ENCODE measurements at places on chromosomes 12 and 14.
A peak's percentile ranks its signal among the peaks of the same experiment; 100 is the strongest.

- no peak overlapping the region for H3K27ac ChIP-seq
- DNase-seq = no peak
- no peak overlapping the region for H3K4me3 ChIP-seq
- no peaks in the 10 kb centered on the region for H3K27me3 ChIP-seq
- H3K4me1 ChIP-seq = peaks cover 9% of the 10 kb centered on the region
These were observed 43.7 kb downstream of the PPP1R13B start for GRCh38 chr14:103803661-103804060.

DNA sequence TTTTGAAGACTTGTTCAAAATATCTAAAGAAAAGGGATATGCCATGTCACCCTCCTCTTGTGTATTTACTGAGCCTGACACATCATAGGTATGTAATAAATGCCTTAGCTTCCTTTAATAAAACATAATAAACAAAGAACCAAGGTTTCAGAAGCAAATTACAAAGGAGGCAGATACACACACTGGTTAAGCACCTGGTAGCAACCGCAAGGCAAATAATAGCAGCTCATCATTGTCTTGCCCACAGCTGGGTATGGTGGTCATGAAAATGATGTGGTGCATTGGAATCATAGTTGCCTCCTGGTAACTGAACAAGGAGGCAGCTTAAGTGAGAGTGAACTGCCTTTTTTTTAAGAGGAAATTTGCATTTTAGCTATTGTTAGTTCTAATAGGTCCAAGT lies 39.0 kb downstream of the PAX9 start:
- H3K4me1 ChIP-seq = no peaks in the 10 kb centered on the region
- H3K36me3 ChIP-seq = no peaks in the 10 kb centered on the region
- no peaks in the 10 kb centered on the region for H3K27me3 ChIP-seq
- no peak for DNase-seq
- H3K4me3 ChIP-seq = no peak overlapping the region

DNA sequence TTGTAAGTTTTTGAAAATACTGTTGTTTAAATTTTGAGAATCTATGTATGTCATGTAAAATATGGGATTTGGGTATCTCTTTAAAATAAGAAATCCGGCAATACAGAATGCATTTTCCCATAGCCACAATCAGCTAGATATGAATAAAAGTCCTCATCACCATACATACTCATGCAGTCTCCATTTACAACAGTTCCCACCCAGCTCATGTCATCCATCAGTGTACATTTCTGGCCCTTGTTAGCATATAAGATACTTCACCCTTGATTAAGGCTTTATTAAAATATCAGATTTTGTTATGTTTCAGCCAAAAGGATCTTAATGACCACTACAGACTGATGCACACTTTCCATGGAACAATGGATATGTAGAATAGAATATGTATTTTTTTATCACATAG lies 218.0 kb downstream of the DPY19L2 start:
- H3K27me3 ChIP-seq = no peaks in the 10 kb centered on the region
- H3K4me3 ChIP-seq = no peak overlapping the region
- H3K27ac ChIP-seq = no peak overlapping the region

DNA sequence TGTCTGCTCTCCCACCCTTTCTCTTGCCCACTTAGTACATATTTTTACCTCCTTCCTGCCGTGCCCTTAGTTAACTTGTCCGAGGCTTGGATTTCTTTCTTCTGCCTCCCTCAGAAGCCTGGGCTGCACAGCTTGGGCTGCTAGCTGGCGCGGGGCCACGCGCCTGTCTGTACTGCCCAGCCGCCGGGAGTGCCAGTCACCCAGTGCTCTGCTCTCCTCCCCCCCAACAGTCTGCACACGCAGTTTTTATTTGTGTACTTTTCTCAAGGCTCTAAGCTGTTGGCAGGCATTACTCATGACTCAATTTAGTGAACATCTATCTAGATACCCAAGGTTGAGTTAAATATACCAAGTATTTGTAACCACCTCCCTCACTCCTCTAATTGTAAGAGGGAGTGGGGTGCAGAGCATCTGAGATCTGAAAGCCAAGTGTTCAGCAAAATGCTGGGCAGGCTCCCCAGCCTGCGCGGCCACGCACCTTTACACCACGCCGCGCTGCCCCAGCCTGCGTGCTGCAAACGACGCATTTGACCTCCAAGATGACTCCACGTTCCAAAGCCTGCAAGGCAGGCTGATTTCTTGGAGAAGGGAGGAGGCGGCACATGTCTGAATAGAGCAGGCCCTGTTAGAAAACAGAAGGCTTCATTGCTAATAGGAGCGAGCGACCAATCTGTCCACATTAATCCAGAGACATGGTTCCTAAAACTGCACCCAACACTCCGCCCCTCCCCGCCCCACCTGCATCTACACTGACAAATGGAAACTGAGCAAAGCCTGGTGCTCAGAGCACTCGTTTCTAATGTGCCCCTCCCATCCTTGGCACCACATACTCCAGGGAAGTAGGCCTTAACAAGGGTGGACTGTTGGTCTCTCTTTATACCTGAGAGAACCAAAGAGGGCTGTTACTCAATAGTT lies 18.2 kb upstream of the CACNA2D4 start:
- H3K27me3 ChIP-seq = no peaks in the 10 kb centered on the region
- H3K36me3 ChIP-seq = peaks cover 14% of the 10 kb centered on the region
- H3K4me3 ChIP-seq = no peak overlapping the region
- peaks cover 13% of the 10 kb centered on the region for H3K4me1 ChIP-seq
- DNase-seq = no peak

DNA sequence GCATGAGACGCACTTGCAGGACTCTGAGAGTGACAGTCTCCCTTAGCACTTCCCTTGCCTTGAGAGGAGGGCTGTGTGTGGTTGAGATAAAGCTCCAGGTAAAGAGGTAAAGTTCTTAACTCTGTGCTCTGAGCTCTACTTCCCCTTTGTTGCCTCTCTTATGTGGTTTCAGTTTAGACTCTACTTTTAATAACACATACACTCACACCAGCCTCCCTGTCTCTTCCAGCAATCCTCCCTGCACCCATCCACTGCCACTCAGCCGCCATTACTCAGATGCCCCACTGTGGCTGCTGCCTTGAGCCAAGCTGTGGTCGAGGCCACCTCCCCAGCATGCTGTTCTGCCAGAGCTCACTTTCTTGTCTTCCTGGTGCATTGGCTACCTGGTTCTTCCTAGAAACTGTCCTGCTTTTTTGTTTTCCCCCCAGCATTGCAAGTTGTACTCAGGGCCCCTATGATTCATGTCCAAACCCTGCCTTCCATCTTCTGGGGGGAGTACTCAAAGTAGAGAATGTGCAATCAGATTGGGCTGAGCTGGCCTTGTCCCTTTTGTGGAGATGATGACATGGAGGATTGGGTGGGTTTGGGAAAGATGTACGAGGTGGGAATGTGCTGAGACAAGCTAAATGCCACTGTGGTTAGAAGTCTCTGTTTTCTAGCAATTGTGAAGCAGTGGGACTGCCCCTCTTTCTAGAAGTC lies 115.5 kb upstream of the PARP11 start:
- no peak for DNase-seq
- peaks cover 12% of the 10 kb centered on the region for H3K4me1 ChIP-seq
- peaks cover 38% of the 10 kb centered on the region for H3K27me3 ChIP-seq
- H3K36me3 ChIP-seq = no peaks in the 10 kb centered on the region

DNA sequence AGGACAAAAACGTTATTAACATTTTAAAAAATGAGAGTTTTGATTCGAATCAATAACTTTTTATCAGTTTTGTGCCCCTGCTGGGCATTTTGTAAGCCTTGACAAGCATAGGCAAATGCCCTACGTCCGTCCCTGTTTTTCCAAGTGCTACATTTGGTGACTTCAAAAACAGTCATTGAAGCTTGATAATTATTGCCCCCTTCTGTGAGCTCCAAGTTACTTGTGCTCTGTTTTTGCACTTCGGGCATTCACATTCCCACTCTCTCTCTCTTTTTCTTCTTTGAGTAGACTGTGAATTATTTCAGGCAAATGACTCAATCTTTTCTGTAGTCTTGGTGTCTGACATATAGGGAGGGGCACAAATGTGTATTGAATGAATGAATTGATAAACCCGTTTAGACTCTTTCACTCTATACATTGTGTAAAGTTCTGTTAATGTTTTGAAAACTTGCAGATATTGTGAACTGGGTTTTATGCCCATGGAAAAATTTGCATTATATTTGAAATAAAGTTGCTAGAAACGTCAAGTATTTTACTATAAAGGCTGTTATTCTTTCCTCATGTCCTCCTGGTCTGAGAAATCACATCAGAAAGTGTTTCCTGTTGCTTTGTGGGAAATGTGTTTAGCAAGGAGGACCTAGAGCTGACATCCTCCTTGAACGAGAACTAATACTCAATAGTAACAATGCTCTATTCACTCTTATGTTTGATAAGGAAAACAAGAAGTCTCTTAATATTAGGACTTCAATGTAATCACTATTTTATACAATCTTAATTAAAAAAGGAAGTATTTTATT lies 1.4 kb downstream of the APAF1 start:
- no peak for DNase-seq
- H3K27ac ChIP-seq = peak overlapping the region; percentile 94
- peak overlapping the region; percentile 99 for H3K4me3 ChIP-seq
- peaks cover 31% of the 10 kb centered on the region for H3K36me3 ChIP-seq
- no peaks in the 10 kb centered on the region for H3K27me3 ChIP-seq
- peaks cover 14% of the 10 kb centered on the region for H3K4me1 ChIP-seq

DNA sequence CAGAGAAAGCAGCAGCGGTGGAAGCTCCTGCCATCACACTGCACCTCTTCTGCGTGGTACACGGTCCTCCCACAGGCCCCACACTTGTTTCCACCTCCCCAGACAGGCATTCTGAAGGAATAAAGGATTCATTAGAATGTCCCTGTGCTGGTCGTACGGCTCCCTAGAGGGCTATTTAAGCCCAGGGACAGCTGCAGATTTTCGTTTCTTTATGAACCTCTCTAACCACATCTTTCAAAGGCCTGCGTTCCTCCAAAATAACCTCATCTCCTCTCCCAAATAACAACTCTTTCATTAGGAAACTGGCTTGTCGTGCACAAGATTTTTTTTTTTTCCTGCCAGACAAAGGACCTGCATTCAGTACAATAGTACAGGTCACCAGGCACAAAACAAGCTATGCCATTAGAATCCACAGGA lies 12.7 kb downstream of the CSRP2 start:
- H3K4me1 ChIP-seq = no peaks in the 10 kb centered on the region
- peaks cover 5% of the 10 kb centered on the region for H3K27me3 ChIP-seq
- no peak for DNase-seq

GRCh38 chr14:102985665-102986064 lies 63.2 kb downstream of the AMN start:
- no peak overlapping the region for H3K27ac ChIP-seq
- no peaks in the 10 kb centered on the region for H3K4me1 ChIP-seq
- DNase-seq = no peak
- no peak overlapping the region for H3K4me3 ChIP-seq
- H3K27me3 ChIP-seq = peaks cover 87% of the 10 kb centered on the region
- H3K36me3 ChIP-seq = peaks cover 3% of the 10 kb centered on the region

GRCh38 chr12:94074980-94075629 lies 73.3 kb upstream of the PLXNC1 start:
- H3K4me3 ChIP-seq = no peak overlapping the region
- peaks cover 2% of the 10 kb centered on the region for H3K36me3 ChIP-seq
- no peak overlapping the region for H3K27ac ChIP-seq
- H3K4me1 ChIP-seq = peaks cover 5% of the 10 kb centered on the region
- peaks cover 56% of the 10 kb centered on the region for H3K27me3 ChIP-seq

- H3K27ac ChIP-seq = peak overlapping the region; percentile 92
- peak overlapping the region; percentile 94 for H3K4me3 ChIP-seq
- H3K4me1 ChIP-seq = peaks cover 17% of the 10 kb centered on the region
These were observed 518 bp upstream of the OSBPL8 start for GRCh38 chr12:76560086-76560491.

DNA sequence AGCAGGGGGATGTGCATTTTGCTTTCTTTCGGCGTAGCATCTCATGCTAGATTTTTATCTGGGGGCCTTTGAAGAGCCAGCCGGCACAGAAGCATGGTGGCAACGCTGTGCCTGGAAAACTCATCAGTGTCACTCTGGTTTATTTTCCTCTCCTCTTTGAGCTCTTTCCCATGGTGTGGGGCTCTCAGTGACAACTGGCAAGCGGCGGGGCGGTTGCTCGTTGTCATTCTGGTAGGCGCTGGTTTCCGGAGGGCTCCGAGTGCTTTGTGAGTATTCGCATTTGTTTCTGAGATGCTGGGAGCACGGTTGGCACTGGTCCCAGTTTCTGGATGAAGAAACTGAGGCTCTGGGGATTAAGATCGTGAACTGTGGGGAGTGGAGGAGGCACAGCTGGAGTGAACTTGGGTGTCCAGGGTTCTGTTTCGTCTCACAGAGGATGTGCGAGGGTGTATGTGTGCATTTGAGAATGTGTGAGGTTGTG lies 23.3 kb downstream of the TPCN1 start:
- H3K4me3 ChIP-seq = no peak overlapping the region
- no peaks in the 10 kb centered on the region for H3K27me3 ChIP-seq
- H3K4me1 ChIP-seq = peaks cover 5% of the 10 kb centered on the region
- H3K27ac ChIP-seq = peak overlapping the region; percentile 77

DNA sequence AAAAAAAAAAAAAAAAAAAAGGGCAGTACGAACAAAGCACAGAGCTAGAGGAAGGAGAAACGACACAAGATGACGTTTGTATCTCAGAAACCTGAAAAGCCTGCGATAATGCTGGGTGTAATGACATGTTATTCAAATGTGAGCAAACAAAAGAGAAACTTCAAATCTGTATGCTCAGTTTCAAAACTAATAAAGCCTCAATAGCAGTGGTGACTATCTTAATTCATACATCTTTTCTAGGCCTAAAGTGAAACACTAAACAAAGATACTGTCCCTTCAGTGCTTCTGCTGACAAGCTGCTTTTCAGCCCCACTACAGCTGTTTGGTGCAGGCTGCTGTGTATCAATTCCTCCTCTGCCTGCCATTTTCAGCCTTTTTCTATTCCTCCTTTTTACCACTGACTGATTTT lies 15.8 kb downstream of the ITPR2 start:
- peaks cover 6% of the 10 kb centered on the region for H3K36me3 ChIP-seq
- H3K27me3 ChIP-seq = no peaks in the 10 kb centered on the region
- no peak overlapping the region for H3K4me3 ChIP-seq

GRCh38 chr12:121217063-121217462 lies 7.1 kb downstream of the P2RX4 start:
- no peak for DNase-seq
- no peaks in the 10 kb centered on the region for H3K27me3 ChIP-seq
- H3K36me3 ChIP-seq = peaks cover 13% of the 10 kb centered on the region
- H3K27ac ChIP-seq = peak overlapping the region; percentile 44
- peaks cover 21% of the 10 kb centered on the region for H3K4me1 ChIP-seq
- no peak overlapping the region for H3K4me3 ChIP-seq

GRCh38 chr12:108804271-108804953 lies 53.0 kb downstream of the SSH1 start:
- no peak overlapping the region for H3K4me3 ChIP-seq
- peak overlapping the region; percentile 57 for H3K27ac ChIP-seq
- H3K36me3 ChIP-seq = peaks cover 34% of the 10 kb centered on the region
- H3K27me3 ChIP-seq = no peaks in the 10 kb centered on the region
- no peak for DNase-seq

- no peak overlapping the region for H3K4me3 ChIP-seq
- no peak overlapping the region for H3K27ac ChIP-seq
- H3K27me3 ChIP-seq = peaks cover 63% of the 10 kb centered on the region
- no peak for DNase-seq
- H3K4me1 ChIP-seq = no peaks in the 10 kb centered on the region
These were observed 166.1 kb downstream of the ADCK1 start for GRCh38 chr14:77965919-77966435.

DNA sequence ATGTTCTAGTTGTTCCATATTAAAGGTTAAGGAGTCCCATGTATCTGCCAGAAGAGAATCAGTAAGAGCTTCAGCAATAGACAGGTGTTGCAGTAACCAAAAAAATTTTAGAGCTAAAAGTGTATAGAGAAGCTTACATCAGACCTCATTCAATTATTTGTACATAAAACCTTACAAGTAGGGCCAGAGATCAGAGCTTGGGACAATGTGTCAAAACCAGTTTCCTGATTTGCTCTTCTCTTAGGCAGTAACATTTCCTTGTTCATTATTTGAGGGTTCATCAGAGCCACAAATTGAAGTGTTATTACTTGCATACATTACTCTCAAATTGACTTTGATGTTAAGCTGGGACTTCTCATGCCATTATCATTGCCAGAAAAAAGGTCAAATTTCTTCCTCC lies 55.5 kb upstream of the ATXN7L3B start:
- no peak overlapping the region for H3K27ac ChIP-seq
- no peak overlapping the region for H3K4me3 ChIP-seq
- no peaks in the 10 kb centered on the region for H3K27me3 ChIP-seq

All from central memory CD8-positive, alpha-beta T cell (primary cell).